ENCODE measurements at places on chromosomes 4 and X. TPM values are rescaled to one million over a fixed set of nuclear protein-coding genes. Genes with fewer than 3 reads are reported as not detected.

GRCh38 chrX:153576961-153577360, 22.0 kb downstream of the CCNQ start:
- DNase-seq, result no peak

DNA sequence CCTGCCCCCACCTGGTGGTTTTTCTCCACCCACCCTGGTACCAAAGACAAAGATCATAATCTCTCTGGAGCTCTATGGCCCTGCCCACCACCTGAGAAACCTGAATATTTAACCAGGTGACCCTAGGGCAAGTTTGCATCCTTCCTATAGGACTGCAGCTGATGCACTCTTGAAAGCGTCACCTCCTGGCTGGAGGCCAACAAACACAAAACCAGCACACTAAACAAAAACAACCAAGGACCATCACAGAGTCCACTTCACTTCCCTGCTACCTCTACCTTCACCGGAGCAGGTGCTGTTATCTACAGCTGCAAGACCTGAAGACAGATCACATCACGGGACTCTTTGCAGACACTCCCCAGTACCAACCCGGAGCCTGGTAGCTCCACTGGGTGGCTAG, 296.7 kb upstream of the FGF13 start:
- no peak for DNase-seq

CXorf49 gene
- 0.57 TPM for total RNA-seq

DNA sequence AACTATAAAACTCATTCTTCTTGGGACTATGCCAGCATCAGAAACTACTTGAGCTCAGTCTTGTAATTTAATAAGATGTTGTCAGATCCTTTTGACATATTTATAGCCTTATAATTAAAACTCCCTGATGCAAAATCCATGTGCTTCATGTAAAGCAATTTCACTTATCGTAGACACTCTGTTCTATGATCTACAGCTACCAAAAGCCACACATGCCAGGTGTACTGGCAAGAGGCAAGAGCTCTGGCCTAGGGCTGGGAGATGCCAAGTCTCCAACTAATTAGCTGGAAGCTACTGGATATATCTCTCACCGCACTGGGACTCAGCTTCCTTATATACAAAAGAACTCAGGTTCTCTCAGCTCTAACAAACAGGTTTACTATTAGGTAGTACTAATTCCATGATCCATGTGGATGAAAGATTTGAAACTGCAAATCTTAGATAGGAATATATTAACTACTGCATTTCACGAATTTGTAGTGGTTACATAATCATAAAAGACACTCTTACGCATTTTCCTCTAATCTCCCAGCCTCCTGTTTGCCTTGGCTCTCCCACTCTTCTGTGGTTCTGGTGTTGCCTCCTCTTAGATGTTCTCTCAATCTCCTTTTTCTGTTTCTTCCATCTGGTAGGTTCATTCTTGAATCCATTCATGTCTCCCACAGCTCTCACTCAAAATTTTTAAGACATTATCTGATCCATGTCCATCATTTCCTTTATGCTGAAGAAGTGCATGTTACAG, 103.0 kb downstream of the HHIP start:
- no peak for DNase-seq

DNA sequence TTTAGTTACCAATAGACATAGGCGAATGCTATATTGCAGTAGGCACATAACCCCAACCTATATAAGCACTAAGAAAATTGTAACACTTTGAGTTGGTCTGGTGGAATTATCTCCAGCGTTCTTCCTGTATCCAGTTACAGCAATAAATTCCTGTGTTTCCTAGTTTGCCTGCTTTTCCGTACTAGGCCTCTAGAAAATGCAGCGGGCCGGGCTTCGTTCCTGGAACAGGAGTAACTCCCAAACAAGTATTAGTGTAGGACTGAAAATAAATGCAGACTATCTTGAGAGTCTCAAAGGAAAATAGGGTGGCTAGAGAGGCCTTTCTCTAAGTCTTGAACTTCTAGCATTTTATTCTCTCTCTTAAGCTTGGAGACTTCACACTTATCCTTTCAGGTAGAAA, 159.8 kb downstream of the OR13H1 start:
- DNase-seq, result no peak

NLGN4X gene
- not detected for total RNA-seq

DNA sequence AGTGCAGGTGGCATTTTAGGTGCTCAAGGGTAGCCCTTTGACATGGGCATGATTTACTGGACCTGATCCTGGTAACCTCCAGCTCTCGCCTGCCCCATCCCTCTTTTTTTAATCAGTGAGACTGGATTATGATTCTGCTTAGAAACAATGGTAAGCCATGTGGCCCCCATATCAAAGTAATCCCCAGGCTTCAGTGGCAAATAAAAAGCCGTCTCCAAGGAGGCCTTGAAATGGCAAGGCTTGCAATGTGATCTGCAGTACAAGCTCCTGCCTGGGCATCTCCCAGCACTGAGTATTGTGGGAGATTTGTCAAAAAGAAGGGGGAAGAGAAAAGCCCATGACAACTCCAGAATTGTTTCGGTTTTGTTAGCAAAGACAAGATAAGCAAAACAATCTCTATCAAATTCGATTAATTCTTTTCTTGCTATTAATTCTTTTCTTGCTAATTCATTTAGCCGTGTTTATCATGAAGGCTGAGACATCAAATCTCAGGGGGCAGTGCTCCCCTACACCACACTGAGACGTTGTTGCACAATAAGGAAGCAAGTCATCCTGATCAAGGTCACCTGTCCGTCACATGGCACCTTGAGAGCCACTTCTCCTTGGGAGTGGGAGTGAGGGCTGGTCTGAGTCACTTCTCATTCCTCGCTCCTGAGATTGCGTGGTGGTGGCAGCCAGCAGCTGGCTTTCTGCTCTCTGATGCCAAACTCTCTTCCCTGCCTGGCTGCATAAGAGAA, 312.7 kb upstream of the GATB start:
- DNase-seq, result peak; percentile 42

OPHN1 gene
- total RNA-seq, result 2.6 TPM

GRCh38 chr4:86556791-86557415, 37.2 kb upstream of the PTPN13 start:
- DNase-seq, result peak; percentile 5

GRCh38 chr4:13483136-13483767, 888 bp downstream of the RAB28 start:
- DNase-seq, result peak; percentile 16

DNA sequence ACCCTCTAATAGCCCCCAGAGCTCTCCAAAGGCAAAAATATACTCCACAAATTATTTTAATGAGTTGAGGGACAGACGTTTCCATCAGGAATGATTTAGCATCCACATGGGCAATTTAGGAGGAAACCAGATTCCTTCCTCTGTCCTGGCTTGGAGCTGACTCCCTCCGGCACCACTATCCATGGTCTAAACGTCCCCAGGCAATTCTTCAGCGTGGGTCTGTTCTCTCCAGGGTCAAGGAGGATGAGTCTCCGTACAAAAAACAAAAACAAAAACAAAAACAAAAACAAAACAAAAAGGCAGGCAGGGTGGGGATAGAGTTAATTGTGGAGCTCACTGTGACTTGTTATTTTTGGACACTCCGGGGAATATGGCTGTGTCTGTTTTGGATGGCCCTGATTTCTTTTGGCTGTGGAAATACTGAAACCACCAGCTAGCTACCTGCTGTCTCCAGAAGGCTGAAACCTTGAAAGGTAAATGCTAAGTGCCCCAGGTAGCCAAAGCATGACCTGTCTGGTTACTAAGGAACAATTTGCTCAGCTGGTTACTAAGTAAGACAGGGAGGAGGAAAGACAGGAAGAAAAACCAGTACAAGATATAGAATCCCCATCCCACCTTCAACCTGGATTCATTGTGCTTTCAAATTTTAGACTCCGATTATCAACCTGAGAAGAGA, 419.1 kb upstream of the LCORL start:
- no peak for DNase-seq

SH2D1A gene
- not detected for total RNA-seq

DNA sequence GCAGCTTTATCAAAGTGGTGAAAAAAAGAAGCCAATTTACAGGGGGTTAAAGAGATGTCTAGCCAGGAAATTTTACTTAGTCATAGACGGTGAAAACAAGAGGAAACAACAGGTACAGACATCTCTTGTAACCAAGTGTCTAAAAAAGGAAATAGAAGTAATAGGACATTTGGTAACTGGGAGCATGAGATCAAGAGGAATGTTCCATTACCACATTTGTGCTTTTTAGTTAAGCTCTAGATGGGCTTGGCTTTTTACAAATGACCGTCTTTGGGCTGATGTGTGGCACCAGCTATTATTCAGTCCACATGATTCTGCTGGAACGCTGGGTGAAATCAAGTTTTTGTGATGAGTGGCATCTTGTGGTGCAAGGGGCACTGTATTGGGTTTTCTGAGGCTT, 179.5 kb downstream of the SMIM20 start:
- DNase-seq, result no peak

GRCh38 chrX:39813631-39814277, 284.0 kb downstream of the BCOR start:
- no peak for DNase-seq

DNA sequence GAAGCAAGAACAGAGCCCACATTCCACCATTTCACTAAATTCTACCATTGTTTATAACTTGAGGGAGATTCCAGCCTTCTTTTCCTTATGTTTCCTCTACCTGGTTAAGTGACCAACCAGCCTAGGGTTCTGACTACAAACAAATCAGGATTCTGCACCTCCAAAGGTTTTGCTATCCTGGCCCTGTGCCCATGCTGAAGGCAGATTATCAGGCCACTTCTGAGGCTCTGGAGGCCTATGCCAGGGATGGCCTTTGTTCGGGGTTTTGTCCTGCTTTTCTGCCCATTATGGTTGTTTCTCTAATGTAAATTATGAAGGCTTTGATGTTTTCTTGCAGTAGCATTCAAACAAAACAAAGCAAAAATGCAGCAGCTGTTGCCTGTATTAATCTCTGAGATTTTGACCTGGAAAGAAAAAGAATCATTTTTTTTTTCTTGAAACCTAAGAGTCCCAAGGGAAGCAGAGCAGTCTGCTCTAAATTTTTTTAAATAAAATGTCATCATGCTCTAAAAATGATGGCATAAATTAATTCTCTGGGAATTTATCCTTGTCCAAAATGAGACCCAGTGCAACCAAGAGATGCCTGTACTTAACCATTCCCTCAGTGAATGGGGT, 55.6 kb downstream of the RNF150 start:
- DNase-seq, result no peak

DNA sequence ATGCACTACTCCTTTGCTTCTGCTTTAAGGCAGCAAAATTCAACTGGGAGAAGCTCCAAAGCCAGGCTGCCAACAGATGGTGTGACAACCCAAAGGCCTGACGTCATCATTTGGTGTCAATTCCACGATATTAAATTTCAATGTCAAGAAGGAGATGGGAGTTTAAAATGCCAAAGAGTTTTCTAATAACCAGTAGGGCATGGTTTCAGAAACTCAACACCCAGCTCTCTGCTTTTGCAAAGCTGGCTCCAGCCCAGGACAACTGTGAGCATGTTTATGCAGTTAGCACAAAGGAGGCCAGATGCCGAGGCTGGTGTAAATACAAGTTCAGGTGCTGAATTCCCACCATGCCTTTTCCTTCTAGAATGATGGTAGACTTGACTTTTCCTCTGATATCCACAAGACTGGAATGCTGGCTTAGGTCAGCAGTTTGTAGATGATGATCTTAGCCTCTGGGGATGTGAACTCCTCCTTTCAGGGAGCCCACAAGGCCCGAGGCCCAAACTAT, 67.3 kb downstream of the AFAP1 start:
- DNase-seq, result peak; percentile 78

- no peak for DNase-seq
Measured at GRCh38 chr4:158056689-158057245, 116.1 kb downstream of the GASK1B start.

HAUS3 gene
- total RNA-seq, result 29.3 TPM

- no peak for DNase-seq
Measured at GRCh38 chr4:61440321-61440720, 240.2 kb downstream of the ADGRL3 start.

DNA sequence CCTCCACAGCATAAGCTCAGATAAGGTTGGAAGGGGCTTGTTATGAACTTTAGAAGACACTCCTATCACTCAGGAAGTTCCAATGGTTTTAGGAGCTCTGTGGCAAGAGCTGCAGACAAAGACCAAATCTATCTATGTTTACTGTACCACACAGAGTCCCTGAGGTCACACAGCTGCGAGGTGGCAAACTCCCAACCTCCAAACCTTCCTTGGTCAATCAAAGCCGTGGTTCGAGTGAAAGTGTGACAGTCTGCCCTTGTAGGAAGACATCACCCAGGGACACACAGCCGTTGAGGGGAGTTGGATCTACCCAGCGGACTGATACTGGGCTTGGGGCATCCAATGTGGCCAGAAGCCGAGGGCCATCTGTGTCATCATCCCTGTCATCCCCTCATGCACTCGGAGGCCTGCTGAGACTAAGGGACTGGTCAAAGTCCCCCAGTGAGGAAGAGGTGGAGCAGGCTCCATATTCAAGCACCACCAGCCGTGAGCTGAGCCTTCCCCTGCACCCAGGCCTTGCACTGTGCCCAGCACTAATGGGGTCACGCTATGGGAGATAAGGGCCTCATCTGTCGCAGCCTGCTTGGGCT, 26.8 kb downstream of the MAN2B2 start:
- DNase-seq, result no peak

TMSB4X gene
- total RNA-seq, result 2,195 TPM

- no peak for DNase-seq
Measured at GRCh38 chr4:27318740-27319139, 458.1 kb downstream of the STIM2 start.

GRCh38 chr4:172716291-172716690, 452.3 kb upstream of the GALNT7 start:
- DNase-seq, result no peak

DNA sequence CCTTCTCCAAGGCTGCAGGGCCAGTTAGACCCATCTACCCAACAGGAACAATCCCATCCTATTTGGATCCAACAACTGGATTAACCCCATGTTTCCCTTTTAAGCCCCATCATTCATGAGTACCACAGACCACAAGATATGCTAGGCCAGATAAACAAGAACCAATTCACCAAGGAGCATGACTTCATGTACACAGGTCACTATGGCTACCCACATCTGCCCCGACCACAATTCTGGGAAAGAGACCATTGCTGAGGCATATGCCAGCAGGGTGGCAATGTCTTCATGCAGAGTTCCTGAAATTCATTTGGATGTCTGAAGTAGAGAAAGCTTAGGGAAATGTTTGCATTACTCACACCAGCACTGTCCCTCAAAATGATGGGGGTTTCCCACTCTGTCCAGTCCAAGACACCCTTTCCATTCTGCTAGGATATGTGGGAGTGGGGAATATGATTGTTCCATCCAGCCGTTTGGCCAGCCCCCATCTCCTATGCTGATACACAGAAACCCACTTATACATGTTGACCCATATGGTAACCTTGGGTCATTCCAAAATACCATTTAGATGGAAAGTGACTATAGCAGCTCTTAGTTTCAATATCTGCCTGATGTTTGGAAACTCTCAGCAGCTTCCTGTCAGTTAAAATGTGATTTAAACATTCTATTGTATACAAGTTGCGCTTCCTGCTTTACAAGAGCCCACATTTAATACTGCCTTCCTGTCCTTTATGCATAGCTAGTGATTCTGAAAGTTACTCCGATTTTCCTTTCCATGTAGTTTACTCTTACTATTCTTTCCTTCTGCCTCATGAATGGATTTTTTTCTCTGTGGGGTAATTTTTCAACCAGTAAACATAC, 129.0 kb downstream of the AMMECR1 start:
- peak; percentile 37 for DNase-seq

- DNase-seq, result no peak
Measured at GRCh38 chr4:120865985-120866384, 56.5 kb downstream of the PRDM5 start.

Measured in Daoy (cell line).